ENCODE measurements at places on chromosomes 7 and 10. TPM values are rescaled to one million over a fixed set of nuclear protein-coding genes. Genes with fewer than 3 reads are reported as not detected.

The VIPR2 gene
- total RNA-seq: 0.53 TPM

The NUTM2E gene
- not detected for total RNA-seq

The ASB10 gene
- not detected for total RNA-seq

The PALD1 gene
- total RNA-seq: 15.7 TPM

The CCAR1 gene
- total RNA-seq: 68.8 TPM

The AKR1C8 gene
- not detected for total RNA-seq

DNA sequence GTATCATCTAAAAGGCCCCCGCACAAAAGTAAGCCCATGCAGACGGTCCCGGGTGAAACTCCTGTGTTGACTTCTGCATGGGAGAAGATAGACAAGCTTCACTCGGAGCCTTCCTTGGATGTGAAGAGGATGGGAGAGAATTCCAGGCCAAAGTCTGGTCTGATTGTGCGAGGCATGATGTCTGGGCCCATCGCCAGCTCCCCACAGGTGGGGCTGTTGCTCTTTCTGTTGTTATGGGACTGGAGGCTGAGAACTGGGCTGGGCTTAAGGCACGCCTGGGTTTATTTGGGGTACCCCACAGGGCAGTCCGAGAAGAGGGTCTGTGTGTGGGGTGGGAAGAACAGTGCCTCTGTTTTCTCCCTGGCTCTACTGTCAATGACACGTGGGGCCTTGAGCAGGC lies 14.6 kb downstream of the MINDY4 start:
- no peak for DNase-seq

DNA sequence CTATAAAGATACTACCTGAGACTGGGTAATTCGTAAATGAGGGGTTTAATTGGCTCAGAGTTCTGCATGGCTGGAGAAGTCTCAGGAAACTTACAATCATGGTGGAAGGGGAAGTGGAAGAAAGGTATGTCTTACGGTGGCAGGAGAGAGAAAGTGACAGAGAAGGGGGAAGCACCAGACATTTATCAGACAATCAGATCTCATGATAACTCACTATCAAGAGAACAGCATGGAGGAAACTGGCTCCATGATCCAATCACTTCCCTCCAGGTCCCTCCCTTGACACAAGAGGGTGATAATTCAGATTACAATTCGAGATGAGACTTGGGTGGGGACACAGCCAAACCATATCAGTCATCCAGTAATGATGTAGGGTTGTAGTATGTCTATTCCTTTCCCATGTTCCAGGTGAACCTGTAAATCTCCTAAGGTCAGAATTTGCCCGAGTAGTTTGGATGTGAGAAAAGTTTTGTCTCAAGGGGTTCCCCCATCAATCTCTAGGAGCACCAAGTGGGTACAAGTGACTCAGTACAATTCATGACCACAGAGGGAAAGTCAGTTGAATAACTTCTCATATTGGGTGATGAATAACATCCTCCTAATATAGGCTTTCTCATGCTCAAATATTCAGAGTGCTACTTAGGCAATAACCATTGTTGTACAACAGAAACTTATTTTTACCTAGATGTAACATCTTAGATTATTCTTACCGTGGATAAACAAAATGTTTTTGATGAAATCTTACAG lies 39.7 kb upstream of the MTPN start:
- DNase-seq: no peak

GRCh38 chr10:33509231-33509831 lies 174.9 kb upstream of the NRP1 start:
- peak; percentile 68 for DNase-seq

DNA sequence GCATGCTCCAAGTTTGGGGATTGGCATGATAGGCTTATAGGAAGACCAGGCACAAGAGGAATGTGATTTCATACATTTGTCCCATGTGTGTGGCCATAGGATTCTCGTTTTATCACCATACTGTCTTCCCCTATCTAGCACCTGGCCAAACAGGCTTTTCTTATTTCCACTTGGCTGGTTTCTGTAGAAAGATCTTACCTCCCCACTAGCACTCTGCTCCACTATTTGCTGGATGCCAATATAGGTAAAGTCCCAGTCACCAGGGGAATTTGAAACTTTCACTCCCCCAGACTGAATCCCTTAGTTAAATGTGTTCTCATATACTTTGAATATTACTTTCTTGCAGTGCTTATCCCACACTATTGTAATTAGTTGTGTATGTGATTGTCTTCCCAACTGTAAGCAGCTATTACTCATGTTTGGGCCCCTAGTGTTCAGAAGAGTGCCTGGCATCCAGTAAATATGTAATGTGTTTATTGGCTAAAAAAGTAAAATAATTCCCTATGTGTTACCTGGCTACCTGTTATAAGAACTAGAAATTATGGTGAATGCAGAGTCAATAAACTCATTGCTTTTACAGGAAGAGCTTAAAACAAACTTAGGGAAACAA lies 109.0 kb downstream of the LRMDA start:
- DNase-seq: no peak

- no peak for DNase-seq
These were observed 16.7 kb downstream of the ITGB1 start for GRCh38 chr10:32941357-32941756.

- no peak for DNase-seq
These were observed 257.2 kb downstream of the KIAA1217 start for GRCh38 chr10:24465891-24466818.

DNA sequence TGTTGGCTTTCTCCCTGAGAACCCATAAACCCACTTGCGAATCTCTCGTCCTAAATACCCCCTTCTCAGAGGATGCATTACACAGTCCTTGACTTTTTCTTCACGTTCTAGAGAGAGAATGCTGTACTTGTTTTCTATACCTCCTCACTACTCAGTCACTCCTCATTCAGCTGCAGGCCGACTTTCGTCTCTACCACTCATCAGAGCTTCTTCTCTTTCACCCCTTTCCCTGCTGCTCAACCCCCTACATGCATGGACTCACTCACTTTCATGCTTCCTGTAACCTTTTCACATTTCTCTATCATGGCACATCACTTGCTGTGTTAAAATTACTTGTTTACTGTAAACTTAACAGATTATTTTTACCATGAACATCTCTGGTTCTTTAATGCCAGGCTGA lies 19.8 kb downstream of the MDFIC start:
- DNase-seq: no peak

- DNase-seq: no peak
These were observed 66.4 kb downstream of the MGAM2 start for GRCh38 chr7:142177869-142178268.

DNA sequence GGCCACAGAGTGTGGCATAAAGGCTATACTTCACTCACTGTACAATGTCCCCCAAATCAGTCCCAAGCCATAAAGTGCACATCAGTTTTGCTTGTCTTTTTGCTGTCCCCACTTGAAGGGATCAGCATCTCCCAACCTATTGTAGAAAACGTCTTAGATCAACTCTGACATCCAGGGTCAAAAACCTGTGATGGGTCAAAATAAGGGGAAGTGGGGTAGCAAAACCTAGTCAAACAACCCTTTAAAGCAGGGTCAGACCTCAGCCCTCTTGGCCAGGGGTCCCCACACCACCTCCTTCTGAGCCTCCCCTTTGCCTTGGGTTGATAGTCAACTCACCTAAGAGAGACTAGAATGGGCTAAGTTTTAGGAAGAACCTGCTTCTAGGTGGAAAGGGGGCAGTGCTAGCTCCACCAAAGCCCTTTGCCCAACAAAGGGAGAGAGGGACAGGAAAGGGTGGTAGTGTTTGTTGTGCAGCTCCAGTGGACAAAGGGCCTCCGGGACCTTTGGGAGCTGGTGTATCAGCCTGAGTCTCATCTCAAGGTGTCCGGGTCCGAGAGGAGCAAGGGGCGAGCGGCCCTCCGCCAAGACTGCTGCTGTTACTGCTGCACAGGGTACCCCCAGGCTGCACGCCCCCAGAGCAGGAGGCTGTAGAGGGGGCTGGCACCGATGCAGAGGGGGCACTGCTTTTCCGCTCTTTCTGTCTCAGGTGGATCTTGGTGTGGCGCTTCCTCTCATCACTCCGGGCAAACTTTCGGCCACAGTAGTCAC lies 3.3 kb downstream of the EGR2 start:
- no peak for DNase-seq

DNA sequence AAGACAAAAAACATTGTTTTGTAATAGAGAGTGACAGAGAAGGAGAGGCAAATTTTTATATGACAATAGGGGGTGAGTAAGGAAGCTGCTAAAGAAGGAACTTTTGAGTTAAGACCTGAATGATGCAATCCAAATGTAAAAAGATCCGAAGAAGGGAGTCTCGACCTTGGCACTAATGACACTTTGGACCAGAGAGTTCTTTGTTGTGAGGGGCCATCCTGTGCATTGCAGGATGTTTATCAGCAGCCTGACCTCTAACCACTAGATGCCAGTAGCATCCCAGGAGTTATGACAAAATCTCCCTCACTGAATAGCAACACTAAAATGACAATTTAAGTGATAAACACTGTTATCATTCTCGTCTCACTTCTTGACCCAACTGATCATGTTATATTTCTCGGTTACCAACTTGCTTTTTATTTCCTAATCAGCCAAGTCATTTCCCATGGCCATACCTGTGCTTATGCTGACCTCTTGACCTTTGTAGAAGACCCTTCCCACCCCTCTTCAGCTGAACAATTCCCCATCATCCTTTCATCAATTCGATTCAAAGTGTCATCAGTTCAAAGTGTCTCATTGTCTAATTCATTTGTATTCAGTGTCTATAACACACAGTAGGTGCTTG lies 30.0 kb downstream of the DGKI start:
- no peak for DNase-seq

DNA sequence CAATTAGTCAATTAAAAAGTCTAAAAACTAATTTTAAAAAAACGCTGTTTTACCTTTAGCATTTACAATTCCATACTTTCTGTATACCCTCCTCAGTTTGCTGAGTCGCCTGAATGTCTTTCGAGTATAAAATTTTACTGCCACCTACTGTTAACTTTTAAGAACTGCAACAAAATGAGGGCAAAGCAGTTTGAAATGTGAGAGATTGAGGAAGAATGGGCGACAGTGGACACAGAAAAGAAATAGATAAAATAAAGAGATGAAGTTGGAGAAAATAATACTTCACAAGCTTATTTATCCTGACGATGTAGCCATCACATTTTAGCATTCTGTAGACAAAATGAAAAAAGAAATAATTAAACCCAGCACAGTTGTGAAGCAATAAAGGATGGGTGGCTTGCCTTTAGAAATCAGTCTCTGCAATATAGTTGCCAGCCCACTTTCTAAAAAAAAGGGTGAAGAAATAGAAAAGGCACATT lies 110.8 kb upstream of the PTN start:
- DNase-seq: no peak

DNA sequence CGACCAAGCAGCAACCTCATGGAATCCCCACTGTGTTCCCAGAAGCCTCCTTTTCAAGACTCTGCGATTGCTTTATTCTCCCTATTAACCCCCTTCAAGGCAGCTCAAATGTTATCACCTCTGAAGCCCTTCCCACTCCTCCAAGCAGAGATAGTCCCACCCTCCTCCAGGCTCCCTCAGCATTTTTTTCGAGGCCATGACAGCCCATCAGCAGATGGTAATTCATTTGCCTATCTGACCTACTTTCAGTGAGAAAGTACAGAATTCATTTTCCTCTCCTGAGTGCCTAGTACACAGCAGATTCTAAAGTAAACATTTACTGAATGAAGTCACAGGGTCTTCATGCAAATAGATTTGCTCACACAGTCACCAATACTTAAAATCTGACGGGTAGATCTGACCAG lies 47.8 kb downstream of the HERPUD2 start:
- DNase-seq: no peak

DNA sequence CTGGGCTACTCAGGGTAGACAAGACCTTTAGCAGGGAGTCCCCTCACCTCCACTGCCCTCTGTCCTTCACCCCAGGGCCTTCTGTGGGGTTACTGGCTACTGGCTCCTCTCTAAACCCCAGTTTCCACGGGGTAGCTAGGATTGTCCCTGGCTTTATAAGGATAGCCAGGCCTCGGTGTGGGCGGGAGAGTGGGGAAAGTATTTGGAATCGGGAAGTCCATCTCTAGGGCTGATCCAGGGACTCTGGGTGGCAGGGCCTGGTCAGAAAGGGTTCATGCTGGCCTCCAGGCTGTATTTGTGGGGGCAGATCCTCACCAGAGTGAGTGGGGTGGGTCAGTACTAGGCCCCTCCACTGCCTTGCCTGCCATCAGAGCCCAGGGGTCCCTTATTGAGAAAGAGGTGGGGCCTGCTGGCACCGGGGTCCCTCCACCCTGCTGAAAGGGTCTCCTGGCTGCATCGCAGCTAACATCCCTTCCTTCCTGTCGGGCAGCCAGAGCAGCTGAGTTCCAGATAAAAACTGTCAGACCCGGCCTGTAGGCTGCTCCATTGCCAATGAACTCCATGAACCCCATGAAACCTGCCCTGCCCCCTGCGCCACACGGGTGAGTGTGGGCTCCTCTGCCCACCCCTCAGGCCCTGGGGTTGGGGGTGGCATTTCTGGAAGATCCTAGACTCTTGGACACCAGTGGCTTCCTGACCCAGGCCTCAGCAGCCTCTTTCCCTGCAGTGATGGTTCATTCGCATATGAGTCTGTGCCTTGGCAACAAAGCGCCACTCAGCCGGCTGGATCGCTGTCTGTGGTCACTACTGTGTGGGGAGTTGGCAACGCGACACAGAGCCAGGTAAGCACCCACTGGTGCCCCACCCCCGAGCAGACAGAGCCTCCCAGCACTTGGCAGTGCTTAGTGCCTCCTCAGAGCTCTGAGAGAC lies 7.3 kb downstream of the ZMIZ2 start:
- DNase-seq: no peak

- no peak for DNase-seq
These were observed 34.3 kb upstream of the PTF1A start for GRCh38 chr10:23157691-23158369.

GRCh38 chr10:114471906-114472876 lies 67.9 kb upstream of the AFAP1L2 start:
- DNase-seq: no peak

- peak; percentile 28 for DNase-seq
These were observed 24.3 kb upstream of the ZRANB1 start for GRCh38 chr10:124917428-124918190.

DNA sequence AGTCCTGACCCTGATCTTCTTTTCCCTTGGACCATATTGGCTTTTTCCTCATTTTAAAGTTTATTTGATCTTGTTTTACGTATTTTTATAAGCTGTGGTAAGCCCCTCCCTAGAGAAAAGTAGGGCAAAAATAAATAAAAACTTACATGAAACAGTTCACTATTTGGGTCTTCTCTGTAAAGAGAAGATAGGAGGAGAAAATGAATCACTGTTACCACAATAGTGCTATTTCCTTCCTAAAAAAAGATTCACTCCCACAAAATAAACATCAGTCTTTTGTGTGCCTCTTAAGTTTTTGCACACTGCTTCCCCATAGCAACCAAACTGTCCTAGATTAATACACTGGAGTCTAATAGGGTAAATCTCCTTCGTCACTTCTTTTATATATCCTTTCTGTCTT lies 1.4 kb upstream of the SVIL start:
- no peak for DNase-seq

- peak; percentile 66 for DNase-seq
These were observed 19.2 kb downstream of the GNA12 start for GRCh38 chr7:2824678-2825461.

- no peak for DNase-seq
These were observed 68.0 kb upstream of the PPP1R3C start for GRCh38 chr10:91700788-91701444.

All from Peyer's patch (tissue), 4 donors.